Prostate gland (tissue), 2 donors: ENCODE measurements at places on chromosomes 2 and 18. TPM values are rescaled to one million over a fixed set of nuclear protein-coding genes. Genes with fewer than 3 reads are reported as not detected.

- DNase-seq: no peak
These were observed 56.6 kb downstream of the STK39 start for GRCh38 chr2:168190590-168191336.

DNA sequence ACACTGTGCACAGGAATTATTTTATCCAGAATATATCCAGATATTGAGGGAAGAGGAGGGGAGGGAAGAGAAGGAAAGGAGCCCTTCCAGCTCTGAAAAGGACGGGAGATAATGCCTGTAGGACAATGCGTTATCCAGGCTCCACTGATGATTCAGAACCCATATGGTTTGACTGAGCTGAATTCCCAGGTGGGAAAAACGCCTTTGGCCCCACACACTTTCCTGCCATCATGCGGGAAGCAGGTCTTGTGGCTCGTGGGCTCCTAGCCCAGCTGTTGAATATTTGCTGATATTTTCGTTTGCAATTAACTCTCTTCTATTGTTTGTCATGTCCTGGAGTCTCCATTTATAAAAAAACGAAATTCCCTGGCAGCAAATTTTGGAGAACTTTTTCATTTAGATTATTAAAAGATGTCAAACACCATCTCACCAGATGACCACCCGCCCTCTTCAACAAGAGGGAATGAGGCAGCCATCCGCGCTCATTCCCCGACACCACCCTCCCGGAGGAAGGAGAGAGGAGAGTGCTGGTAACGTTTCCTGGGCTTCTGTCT, 8.9 kb downstream of the COL6A3 start:
- no peak for DNase-seq

GRCh38 chr2:225353579-225354085, 45.9 kb upstream of the NYAP2 start:
- DNase-seq: no peak

GRCh38 chr2:143700865-143701264, 571.6 kb downstream of the ARHGAP15 start:
- no peak for DNase-seq

DNA sequence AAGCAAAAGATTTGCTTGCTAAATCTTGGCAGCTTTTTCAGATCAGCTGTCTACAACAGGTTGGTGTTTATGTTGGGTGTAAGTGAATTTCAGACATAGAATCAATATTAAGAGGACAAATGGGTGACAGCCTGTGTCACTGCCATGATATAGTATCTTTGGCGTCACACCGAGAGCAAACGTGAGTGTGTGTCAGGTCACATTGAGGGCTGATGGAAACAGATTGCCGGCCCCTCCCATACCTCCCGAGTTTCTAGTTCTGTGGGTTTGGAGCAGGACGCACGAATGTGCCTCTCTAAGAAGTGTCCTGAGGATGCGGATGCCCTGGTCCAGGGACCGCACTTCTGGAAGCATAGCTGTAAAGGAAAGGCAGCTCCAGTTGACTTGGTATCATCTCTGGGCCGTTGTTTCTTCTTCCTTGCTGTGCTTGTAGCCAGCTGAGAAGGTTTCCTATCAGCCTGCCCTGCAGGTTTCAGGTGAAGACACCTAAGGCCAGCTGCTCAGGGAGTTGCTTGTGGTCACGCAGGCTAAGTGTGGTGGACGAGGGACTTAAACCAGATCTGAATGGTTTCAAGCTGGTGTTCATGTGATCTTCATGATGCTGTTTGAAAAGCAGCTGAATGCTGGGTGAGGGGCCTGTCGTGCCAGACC, 6.4 kb downstream of the AGAP1 start:
- no peak for DNase-seq

DNA sequence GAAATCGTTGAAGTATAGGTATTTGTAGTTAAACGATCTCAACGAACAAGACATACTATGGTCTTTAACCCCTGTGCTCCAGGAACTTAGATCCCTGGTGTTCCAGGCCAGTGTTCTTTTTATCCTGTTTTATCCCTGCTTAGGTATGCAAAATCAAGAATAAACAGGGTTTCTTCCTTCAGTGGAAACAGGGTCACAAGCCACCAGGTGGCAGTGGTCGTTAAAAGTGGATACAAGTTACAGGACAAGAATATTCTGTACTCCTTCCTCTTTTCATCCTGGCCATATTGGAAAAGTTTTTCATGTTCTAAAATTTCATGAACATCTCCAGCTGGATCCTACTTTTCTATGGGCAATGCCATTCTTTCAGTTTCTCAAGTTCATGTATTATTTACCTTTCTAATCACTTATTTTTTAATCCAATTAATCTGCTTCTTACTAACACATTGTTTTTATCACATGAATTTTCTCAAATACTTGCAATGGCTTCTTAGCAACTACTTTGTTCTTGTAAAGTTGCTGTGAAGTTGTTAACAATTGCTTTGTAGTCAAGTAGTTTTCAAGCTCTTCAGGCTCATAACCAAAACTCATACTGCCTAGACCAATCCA, 16.4 kb upstream of the HNMT start:
- DNase-seq: peak; percentile 66

The TRABD2A gene
- total RNA-seq: 10.3 TPM

The LRPPRC gene
- 49.3 TPM for total RNA-seq

The RGPD3 gene
- total RNA-seq: 0.09 TPM
